ENCODE measurements at places on chromosomes 2 and 18.

DNA sequence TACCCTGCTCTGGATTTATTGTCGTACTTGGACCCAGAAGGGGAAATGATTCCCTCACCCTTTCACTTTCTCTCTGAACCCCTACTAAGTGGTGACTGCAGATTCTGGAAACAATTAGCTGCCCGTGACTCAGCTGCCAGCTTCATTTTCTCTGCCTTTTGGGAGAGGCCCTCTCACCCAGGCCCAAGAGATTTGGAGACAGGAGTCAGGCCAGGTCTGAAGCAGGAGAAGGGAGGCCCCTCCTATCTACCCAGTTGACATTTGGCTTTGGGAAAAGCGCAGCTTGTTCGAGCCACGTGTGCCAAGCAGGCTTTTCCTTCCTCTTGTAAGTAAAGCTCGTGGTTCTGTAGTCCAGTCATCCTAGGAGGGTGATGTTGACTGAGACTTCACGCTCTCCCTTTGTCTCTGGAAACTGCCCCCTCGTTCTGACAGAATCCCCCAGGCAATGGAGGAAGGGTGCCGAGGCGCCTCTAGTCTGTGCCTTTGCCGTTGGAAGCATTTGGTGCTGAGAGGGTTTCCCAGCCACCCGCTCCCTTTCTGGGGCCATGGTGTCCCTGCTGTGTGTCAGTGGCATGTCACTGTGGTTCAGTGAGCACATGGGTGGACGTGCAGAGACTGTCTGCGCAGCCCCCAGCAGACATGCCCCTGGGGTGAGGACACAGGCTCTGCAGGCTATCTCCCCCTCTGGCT is 8.6 kb downstream of the OXER1 start:
- DNase-seq = peak; percentile 51

GRCh38 chr2:171160119-171160955 is at the start of gene TLK1:
Gene TLK1 (minus strand): TSS chr2:171160893. CDS start chr2:171160428, 465 bp downstream.
- DNase-seq = peak; percentile 70

DNA sequence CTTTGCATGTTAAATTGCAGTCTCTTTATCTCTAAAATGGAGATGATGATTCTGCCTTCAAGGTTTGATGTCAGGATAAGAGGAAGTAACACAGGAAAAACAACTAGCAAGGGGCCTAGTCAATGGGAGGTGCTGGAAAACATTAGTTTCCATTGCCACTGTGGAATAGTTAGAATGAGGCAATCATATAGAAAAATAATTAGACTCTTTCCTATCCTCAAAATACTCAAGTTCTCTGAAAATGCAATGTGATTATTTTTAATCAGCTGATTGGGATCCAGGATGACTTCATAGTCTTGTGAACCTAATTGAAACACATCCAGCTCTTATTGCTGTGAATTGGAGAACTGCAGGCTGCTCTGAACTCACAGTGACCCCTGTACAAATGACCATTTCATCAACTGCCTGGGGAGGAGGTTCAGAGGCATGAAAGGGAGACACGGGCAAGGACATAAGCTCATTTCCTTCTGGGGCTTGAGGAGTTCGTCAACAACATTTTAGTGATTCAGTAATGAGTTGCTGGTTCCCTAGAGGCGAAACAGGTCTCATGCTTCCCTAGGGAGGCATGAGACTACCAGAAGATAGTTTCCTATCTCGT is 422.5 kb downstream of the LPIN1 start:
- peak; percentile 81 for DNase-seq

GRCh38 chr2:20913491-20913890 is 90.6 kb upstream of the LDAH start:
- no peak for DNase-seq

DNA sequence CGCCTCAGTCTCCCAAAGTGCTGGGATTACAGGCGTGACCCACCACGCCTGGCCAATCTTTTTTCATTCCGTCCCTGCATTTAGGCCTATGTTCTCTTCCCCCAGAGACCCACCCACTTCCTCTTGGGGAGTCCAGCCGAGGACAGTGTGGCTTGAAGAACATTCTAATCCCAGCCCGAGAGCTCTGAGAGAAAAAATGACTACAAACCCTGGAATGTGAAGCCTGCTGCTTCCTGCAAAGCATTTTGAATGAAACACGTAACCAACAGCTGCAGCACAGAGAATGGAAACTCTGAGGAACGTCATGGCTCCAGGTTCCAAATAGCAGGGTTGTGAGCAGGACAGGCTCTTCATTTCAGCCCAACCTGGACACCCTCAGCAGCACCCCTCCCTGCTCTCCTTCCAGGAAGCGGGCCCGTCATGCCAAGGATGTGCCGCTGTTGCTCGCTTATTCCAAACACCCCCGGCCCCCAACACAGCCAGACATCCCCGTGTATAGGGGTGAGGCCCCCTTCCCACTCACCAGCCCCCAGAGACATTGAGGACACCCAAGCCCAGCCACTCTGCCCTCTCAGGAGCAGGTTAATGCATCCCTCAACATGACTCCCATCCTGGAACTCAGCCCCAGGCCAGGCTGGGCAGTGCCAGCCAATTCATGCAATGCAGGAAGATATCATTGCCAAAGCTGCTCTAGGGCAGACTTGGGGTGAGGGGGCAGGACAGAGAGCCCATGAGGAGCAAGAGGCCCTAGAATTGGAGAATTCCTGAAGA is 139.8 kb downstream of the ZFP36L2 start:
- peak; percentile 99 for DNase-seq

GRCh38 chr2:169105476-169105875 is 36.1 kb downstream of the DHRS9 start:
- no peak for DNase-seq

- DNase-seq = peak; percentile 48
Measured at GRCh38 chr2:37623971-37624900, 47.2 kb downstream of the CDC42EP3 start.

DNA sequence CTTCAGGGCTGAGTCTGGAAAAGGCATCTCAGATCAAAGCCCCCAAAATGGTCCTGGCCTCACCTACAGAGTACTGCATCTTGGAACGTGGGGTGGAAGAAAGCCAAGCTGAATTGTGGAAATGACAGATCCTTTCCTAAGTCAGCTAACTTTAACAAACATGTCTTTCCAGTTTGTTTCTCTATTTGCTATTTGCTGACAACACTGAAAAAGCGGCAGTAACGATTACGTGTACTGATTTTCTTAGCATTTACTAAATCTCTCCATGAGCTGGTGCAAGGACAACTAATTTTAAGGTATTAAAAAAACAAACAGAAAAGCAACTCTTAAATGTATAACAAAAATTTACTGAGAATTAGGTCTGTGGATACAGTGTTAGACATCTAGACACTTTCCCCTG is 1.1 kb downstream of the HIBCH start:
- no peak for DNase-seq

GRCh38 chr2:40535972-40536371 is 84.1 kb upstream of the SLC8A1 start:
- no peak for DNase-seq

DNA sequence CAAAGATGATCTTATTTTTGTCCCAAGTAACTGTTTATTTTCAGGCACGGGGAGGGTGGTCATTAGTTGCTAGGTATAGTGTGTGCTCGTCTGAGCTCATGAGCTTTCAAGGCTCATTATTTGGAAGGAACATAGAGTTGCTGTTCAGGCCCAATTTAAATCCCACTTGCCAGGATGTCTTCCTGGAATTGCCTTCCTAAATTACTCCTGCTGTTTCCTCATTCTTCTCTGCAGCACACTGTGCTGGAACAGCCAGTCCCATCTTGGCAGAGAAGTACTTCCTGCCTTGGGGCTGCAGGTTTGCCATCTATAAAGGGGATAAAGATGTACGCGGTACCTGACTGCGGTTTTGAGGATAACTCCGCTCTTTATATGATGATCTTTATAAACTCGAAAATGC is 37.3 kb downstream of the GREB1 start:
- no peak for DNase-seq

DNA sequence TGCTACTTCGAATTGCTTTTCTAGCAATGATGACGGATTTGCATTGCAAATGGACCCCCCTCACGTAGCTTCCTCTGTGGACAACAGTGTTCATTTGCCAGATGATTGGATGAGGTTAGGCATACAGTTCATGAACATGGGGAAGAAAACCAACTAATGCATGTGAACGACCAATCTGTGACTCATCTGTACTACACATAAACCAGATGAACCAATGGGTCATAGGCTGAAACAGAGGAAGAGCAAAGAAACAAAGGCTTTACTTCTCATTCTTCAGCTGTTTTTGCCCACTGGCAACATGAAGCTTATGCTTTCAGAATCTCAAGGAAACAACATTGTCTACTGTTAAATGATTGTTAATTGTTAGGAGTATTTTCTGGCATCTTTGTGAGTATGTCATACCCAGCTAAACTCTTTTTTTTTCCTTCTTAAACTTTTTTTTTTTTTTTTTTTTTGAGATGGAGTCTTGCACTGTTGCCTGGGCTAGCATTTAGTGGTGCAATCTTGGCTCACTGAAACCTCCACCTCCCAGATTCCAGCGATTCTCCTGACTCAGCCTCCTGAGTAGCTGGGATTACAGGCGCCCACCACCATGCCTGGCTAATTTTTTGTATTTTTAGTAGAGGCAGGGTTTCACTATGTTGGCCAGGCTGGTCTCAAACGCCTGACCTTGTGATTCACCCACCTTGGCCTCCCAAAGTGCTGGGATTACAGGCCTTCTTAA is 35.5 kb downstream of the EFEMP1 start:
- DNase-seq = peak; percentile 65

DNA sequence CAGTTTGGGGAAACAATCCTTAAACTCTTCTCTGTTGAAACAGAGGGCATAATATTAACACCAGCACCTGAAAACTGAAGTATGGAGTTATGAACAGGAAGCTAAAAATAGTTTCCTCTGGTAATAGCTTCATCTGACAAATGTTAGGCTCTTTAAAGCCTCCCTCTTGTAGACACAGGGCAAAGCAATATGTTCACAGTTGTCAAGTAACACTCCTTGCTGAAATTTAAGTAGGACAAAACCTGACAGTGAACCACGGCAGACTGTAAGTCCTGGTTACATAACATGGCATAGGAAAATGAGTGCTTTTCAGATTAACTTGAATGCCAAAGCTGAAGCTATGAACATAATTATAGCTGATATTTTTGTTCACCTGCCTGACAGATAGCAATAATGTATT is 172.9 kb downstream of the CMPK2 start:
- no peak for DNase-seq

- no peak for DNase-seq
Measured at GRCh38 chr2:175136334-175137215, 31.4 kb downstream of the ATF2 start.

GRCh38 chr2:180662521-180662920 is 317.9 kb upstream of the UBE2E3 start:
- DNase-seq = no peak

- no peak for DNase-seq
Measured at GRCh38 chr2:233462826-233463470, 103.6 kb downstream of the USP40 start.

GRCh38 chr2:75562513-75562864 is 1.8 kb upstream of the EVA1A start:
- DNase-seq = no peak

DNA sequence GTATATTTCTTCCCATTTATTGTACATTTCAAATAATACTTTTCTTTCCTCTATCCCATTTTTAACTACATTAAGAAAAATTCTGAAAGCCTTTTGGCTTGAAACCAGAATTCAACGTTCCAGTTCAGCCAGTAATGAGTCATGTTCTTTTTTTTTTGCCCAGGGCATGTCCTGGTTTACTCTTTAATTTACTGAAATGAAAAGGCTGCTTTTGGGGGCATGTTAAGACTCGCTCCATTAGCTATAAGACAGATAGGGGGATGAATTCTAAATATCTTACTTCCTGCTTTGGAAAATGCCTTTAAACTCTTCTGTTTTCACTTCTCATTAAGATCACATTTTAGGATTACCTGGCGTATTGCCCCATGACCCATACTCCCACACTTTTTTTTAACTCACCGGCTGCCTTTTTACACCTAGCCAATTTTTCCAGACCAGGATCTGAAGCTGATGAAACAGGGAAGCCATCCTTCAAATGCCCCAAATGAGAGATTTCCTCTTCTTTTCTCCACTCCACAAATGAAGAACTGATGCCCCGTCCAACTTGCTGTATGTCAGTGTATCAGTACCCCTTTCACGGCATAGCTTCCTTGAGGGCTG is 585 bp downstream of the ABCA12 start:
- DNase-seq = peak; percentile 24

DNA sequence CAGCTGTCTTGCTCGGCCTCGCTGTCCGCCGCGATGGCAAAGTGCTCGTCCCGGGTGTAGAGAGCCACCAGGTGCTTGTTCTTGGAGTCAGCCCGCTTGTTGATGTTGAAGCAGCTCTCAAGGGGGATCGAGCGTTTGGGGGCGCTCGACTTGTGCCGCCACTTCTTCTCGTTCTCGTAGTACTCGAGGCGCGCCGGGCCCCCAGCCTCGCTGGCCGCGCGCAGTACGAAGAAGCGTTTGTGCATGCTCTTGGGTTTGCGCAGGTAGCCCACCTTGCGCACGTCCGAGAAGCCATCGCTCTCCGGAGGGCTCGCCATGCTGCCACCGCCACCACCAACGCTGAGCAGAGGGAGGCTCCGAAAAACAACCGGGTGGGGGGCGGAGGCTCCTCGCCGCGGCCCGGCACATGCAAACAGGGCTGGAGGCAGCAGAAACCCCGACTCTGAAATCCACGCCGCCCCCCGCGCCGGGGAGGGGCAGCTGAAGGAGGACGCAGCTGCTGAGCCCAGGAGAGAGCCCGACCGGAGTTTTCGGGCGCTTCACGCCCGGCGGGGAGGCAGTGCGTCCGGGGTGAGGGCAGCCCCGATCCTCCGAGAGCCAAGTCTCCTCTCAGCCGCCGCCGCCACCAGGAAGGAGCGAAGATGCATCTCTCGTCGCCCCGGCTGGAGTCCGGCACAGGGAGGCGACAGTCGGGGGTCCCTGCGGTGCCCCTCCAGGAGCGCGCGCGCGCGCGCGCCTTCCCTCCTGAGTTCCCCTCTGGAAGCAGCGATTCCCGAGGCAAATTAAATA is 1.0 kb downstream of the IRS1 start:
- DNase-seq = peak; percentile 50

DNA sequence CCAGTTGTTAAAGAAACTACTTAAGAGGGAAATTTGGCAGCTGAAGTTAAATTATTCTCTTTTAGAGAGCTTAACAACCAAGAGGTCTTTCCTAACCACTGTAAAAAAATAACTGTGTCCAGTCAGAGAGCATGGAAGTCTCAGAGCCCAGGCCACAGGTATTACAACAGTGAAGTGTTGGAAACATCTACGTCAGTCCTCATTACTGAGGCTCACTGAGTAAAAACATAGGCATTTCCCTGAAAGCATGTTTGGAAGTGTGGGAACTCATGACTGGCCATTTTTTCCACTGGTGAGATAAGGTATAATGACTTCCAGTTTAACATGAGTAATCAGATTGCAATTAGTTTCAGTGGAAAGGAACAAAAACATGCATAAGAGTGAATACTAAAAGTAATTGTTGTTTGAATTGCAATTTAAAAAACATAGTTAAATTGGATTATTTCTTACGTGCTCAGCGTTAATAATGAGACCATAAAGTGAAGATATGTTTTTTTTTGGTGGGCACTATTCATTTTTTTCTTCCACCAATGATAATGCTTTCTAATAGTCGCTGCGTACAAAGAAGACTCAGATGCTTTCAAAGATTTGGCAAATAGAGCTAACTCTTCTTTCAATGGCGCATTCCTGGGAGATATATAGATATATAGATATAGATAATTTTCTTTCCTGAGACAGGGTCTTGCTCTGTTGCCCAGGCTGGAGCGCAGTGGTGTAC is 60.8 kb downstream of the EFEMP1 start:
- DNase-seq = peak; percentile 100

- DNase-seq = no peak
Measured at GRCh38 chr2:95271381-95271971, 2.8 kb upstream of the PROM2 start.

All from AG10803 (cell line).